ENCODE measurements at places on chromosomes 1 and 21.

DNA sequence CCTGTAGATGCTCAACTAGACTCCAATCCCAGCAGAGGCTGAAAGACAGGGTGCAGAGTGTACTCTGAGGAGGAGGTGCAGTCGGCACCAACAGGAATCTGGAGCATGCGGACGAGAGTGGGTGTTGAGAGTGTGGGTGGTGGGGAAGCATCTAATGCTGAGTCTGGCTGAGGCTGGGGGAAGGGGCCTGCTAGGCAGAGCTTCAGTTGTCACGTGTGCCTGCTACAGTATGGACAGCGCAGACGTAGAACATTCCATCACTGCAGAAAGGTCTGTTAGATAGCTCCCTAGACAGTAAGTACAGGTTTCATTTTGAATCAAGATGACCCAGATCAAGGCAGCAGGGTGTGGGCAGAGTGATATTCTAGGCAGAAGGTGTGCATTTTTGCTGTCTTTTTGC lies 23.1 kb downstream of the SNAP47 start:
- no peak for DNase-seq

DNA sequence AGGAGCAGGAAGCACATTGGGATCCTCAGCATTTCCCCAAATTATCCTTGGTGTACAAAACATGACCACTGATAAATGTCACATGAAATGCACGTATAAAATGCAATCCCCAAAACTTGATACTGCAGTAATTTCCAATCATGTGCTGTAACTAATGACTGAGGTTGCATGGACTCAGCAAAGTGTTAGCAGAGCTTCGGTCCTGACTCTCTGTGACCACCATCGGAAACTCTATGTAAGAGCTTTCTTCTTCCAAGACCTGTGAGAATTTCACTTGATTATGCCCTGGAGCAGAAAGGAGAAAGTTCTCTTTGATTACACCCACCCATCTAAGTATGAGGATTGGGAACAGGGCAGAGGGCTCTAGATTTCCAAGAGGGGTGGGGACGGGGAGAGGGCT lies 908 bp downstream of the CD53 start:
- DNase-seq, result no peak

GRCh38 chr21:43976661-43977060 lies 35.4 kb upstream of the TRAPPC10 start:
- DNase-seq, result no peak

DNA sequence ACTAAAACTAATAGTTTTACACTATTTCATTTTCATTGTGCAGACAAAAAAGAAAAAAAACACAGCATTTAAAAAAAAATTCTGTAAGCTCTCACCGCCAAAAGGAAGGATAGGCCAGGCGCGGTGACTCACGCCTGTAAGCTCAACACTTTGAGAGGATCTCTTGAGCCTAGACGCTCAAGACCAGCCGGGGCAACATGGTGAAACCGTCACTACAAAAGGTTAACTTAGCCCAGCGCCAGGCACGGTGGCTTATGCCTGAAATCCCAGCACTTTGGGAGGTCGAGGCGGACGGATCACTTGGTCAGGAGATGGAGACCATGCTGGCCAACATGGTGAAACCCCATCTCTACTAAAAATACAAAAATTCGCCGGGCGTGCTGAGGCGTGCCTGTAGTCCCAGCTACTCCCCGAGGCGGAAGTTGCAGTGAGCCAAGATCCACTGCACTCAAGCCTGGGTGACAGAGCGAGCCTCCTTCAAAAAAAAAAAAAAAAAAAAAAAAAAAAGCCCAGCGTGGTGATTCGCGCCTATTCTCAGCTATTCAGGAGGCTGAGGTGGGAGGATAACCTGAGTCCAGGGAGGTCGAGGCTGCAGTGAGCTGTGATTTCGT lies 14.3 kb upstream of the SPEN start:
- DNase-seq, result peak; percentile 85

GRCh38 chr1:34755961-34756360 lies 1.1 kb downstream of the GJB5 start:
- DNase-seq, result no peak

GRCh38 chr21:40683349-40683748 lies 163.6 kb downstream of the DSCAM start:
- no peak for DNase-seq

DNA sequence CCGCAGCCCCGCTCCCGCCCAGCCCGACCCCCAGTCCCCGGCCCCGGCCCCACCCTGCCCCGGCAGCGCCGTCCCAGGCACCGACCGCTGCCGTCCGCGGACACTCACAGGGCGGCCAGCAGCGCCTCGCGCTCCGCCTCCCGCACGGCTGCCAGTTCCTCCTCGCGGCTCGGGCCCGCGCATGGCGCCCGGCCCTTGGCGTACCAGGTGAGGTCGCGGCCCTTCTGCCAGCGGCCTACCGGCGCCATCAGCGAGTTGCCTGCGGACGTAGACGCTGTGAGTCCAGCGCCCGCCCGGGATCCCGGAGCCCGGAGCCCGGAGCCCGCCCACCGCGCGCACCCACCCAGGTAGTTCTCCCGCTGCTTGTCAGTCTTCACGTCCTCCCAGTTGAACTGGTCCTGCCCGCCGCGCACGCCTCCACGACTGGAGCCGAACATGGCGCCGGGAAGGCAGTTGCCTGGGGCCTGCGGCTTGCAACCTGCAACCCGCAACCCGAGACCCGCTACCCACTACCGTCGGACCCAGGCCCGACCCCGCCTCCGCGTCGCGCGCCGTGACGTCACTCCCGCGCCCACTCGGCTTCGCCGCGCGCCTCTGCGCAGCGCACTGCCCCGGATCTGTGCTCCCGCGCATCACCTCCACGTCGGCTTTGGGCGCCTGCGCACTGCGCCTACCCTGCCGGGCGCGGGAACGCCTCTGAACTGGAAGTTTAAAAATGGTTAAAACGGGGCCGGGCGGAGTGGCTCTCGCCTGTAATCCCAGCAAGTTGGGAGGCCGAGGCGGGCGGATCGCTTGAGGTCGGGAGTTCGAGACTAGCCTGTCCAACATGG lies at the start of gene C1orf35:
C1orf35 (minus strand) TSS at position 535 of the 830 bp plus-strand sequence; CDS start at position 437, 98 bp downstream.
- DNase-seq, result peak; percentile 98

- no peak for DNase-seq
Measured at GRCh38 chr1:158020259-158020885, 26.9 kb downstream of the KIRREL1 start.

DNA sequence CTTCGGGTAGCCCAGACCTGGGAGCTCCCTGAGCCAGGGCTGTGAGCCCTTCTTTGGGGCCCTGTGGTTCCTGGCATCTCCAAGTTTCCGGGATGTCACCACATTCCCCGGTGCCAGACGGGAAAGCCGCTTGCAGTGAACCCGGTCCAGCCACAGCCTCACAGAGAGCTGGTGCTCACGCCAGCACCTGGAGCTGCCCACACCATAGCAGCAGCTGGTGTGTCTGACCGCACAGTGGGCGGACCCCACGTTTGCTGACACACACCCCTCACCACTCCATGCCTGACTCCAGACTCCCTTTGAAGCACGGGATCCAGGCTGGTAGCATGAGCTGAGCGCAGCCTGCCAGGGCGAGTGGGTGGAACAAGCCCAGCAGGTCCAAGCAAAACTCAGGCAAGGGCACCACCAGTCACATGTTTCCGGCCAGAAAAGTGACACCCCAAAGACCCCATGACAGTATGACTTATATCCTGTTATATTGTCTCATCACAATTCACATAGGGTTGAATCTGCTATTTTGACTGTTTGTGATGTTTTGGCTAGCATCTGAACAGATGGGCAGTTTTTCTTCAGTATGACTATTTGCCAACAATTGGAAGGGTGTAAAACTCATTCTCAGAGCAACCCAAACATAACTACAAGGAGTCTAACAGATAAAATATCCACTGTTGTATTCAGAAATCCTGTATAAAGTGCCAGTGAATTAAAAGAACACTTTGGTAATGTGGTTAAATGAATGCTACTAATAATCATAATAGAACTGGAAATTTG lies 285.4 kb downstream of the SMYD3 start:
- no peak for DNase-seq

DNA sequence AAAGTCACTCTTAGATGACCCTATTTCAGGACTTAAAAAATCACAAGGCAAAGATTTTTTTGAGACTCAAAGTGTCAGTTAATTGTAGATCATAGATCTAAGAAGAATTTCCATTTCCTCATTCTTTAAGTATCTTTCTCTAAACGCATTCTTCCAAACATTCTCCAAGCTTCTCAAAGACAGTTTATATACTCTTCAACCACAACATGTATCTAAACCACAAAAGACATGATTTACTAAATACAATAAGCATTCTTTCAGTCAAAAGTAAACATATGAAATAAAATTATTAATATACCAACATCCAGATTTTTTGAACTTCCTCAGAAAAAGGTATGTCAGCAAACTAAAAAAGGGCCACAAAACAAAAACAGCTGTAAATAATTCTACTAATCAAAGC lies 24.4 kb downstream of the RC3H1 start:
- DNase-seq, result no peak

DNA sequence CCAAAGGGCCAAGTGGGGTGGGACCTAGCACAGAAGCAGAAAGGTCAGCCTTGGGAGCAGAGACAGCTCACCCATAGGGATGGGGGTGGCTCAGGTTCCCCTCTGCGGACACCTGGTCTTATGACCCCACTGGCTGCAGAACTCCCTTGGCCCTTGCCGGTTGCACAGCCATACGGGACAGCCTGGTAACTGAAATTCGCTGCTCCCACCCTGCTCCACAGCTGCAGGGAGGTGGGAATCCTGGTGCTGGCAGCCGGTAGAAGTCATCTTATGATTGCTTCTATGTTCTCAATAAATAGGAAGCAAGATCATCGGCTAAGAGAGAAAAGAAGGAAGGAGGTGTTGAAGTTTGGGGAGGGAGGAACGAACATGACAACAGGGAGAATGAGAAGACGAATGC lies 64.1 kb downstream of the HLCS start:
- no peak for DNase-seq

GRCh38 chr1:8689431-8690252 lies 127.8 kb downstream of the RERE start:
- no peak for DNase-seq

GRCh38 chr1:197124376-197124775 lies 22.1 kb downstream of the ASPM start:
- no peak for DNase-seq

DNA sequence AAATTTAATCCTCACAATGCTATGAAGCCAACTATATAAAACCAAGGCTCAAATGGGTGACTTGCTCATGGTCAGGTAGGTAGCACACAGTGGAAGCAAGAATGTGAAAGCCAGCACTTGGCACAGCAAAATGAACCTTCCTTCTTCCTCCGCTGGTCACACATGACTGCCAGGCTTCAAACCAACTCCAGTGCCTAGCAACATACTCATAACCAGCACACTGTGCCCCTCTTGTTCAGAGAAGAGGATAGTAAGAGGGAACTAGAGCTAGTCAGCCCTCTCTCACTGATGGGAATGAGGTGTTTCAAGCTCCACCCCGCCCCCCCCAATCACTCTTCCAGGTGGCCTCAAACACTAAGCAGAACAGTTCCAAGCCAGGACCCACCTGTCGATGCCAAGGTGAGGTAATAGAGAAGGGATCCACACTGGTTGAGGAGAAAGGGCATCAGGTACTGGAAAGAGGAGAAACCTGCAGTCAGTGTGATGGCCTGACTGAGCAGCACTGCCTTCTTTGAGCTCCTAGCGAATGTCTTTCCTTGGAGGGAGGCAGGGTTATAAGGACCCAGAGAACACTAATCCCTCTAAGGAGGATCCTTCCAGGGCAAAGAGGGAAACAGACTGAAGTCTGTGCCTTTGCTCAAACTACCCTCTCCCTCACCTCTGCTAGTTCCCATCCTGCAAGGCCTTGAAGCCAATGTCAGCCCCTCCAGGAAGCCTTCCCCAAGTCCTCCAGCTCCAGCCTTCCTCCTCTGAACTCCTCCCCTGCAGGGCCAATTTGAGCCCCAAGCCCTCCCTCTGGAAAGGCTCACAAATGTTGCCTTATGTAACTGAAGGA lies 1.2 kb downstream of the TMEM234 start:
- no peak for DNase-seq

GRCh38 chr1:163471779-163472650 lies 150.3 kb downstream of the NUF2 start:
- DNase-seq, result no peak

DNA sequence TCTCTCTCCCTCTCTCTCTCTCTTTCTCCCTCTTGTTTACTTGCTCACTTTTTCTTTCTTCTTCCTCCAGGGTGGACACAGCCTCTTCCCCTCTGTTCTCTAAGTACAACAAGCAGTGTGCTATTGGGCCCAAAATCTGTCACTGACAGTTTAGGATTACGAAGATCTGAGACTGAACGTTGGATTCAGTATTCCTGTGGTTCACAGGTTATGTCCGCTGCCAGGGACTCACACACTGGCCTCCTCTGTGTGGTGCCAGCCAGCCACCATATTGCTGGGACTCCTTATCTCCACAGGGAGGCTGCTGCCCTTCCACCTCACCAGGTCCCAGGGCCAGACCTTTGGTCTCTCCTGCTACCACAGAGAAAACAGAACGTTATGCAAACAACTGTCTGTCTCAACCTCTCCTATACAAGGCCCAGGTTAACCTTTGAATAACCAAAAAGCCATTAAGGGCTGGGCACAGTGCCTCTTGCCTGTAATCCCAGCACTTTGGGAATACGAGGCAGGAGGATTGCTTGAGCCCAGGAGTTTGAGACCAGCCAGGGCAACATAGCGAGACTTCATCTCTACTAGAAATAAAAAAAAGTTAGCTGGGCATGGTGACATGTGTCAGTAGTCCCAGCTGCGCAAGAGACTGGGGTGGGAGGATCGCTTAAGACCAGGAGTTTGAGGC lies 171.9 kb upstream of the RAB4A start:
- no peak for DNase-seq

GRCh38 chr1:221440658-221441057 lies 301.2 kb downstream of the DUSP10 start:
- no peak for DNase-seq

- no peak for DNase-seq
Measured at GRCh38 chr1:205920861-205921569, 22.2 kb downstream of the SLC26A9 start.

DNA sequence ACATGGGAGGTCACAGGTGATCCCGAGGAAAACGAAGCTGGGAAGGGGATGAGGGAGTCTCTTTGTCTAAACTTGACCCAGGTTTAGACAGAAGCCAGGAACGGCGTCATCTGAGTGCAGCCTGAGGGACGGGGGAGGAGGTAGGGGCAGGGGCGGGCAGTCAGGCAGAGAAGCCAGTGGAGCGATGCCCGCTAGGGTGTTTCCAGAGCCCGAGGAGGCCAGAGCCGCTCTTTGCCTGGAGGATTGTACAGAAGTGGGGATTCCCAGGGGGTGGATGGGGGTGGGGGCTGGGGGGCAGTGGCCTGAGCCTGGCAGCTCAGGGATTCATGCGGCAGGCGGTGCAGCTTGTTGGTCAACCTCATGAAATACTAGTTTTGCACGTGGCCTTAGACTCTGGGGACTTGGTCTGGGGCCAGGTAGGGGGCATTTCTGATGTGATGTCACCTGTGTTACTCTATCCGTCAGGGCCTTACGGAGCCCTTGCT lies 58.4 kb downstream of the VPS26C start:
- no peak for DNase-seq

All from posterior vena cava (tissue), 2 donors.